DMS 273 treated with DMSO at 0.1 percent for 48 hours (cell line): ENCODE measurements at places on chromosomes 7 and 10.
A peak's percentile ranks its signal among the peaks of the same experiment; 100 is the strongest.

DNA sequence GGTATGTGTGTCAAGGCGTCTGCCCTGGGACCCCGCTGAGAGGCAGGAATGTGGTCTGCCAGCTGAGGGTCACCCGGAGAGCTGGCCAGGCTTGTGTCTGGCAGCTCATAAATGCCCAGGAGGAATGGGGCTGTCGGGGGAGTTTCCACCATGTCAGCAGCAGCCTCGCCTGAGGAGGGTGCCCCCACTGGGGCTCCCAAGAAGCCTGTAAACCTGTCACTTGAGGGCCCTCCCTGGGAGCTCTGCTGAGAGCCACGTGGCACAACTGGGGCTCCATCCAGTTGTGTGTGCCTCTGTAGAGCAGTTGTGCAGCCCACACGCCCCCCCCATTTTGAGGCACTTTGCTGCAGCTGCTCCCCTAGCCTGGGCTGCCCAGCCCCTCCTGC is 70.6 kb downstream of the NEURL1 start:
- DNase-seq = no peak

- no peak for DNase-seq
Observed at GRCh38 chr7:149822353-149822943, 15.7 kb upstream of the ZNF862 start.

GRCh38 chr7:41336981-41337380 is 365.9 kb downstream of the INHBA start:
- no peak for DNase-seq

- DNase-seq = no peak
Observed at GRCh38 chr7:23894892-23895569, 185.0 kb downstream of the STK31 start.

- peak; percentile 24 for DNase-seq
Observed at GRCh38 chr7:56097700-56098099, 4.9 kb upstream of the PHKG1 start.

- no peak for DNase-seq
Observed at GRCh38 chr7:108515630-108516029, 10.3 kb downstream of the PNPLA8 start.

GRCh38 chr7:134427896-134428295 is 31.0 kb downstream of the AKR1B1 start:
- no peak for DNase-seq

- no peak for DNase-seq
Observed at GRCh38 chr10:103671126-103671895, 177.8 kb downstream of the NEURL1 start.

- no peak for DNase-seq
Observed at GRCh38 chr7:70694434-70694970, 437.4 kb upstream of the GALNT17 start.

- DNase-seq = peak; percentile 96
Observed at GRCh38 chr7:70006261-70006920, 408.1 kb downstream of the AUTS2 start.

DNA sequence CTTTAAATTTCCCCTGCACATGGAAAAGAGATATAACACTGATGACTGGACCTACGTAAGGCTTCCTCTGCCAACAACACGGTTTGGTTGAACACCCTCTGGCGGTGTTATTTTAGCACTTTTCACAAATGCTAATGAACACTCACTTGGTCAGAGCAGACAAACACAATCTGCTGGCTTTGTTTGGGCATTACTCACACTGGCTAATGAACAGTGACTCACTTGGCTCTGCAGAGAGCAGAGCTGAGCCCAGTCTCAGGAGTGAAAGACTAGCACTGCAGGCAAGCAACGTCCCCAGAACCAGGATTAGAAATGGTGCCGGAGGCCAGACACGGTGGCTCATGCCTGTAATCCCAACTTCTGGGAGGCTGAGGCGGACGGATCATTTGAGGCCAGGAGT is 430.8 kb downstream of the PLXNA4 start:
- DNase-seq = peak; percentile 93
